ENCODE measurements at places on chromosomes 13 and 19.

GRCh38 chr19:44874317-44874716, 16.7 kb upstream of the TOMM40 start:
- no peaks in the 10 kb centered on the region for H3K4me1 ChIP-seq
- H3K36me3 ChIP-seq: no peaks in the 10 kb centered on the region
- no peak overlapping the region for H3K4me3 ChIP-seq

GRCh38 chr13:25966086-25966485, 85.7 kb downstream of the SHISA2 start:
- no peak overlapping the region for H3K27ac ChIP-seq
- ATAC-seq: no peak
- H3K4me1 ChIP-seq: no peaks in the 10 kb centered on the region
- H3K27me3 ChIP-seq: no peaks in the 10 kb centered on the region
- no peaks in the 10 kb centered on the region for H3K36me3 ChIP-seq
- H3K4me3 ChIP-seq: no peak overlapping the region

DNA sequence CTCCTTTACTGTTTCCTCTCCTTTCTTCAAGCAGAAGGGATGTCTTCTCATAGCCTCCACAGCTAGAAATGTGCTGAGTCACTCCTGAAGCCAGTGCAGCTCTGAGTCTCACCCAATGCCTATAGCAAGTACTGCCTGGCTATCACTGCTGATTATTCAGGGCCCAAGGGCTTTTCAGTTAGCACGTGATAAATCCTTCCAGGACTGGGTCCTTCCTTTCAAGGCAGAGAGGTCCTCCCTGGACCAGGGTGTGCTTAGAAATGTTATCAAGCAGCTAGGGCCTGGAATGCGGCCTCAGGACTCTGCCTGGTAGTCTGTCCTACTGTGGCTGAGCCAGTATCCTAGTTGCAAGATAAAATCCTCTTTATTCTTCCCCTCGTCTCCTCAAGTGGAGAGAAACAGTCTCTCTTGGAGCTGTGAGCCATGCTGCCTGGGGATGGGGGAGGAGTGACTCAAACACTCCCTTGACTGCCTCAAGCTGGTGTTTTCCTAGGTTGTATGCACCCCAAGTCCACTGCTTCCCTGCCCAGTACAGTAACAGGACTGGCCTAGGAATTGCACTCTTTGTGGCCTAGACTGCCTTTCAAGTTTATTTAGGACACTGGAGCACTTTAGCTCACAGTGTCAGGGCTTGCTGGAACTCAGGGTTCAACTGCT, 198.7 kb upstream of the SERP2 start:
- peak overlapping the region; percentile 64 for H3K27ac ChIP-seq
- no peaks in the 10 kb centered on the region for H3K36me3 ChIP-seq
- peak; percentile 53 for ATAC-seq
- H3K4me3 ChIP-seq: no peak overlapping the region

DNA sequence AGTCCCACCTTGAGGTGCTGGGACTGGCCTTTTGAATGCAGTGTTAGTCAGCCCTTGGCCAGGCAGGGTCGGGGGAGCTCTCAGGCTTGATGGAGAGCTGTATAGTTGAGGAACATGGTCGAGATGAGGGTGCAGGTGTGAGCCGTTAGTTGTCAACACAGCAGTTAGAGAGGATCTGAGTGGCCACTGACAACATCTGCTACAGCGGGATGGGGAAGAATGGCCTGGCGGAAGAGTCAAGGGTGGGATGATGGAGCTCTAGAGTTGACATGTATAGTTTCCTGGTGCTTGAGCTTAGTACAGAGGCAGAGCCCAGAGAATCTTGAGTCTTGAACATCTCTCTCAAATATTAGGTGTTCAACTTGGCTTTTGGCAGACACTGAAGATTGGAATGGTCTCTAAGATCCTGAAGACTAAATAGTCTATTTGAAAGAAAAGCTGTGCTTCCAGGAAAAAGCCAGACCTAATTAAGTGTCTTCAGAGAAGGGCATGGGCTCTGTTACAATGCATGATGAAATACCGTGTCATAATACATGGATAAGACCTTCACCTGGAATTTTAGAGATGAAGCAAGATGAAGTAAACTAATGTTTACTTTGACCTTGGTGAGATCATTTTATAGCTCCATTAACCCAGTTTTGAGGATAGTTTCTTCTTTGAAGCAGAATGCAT, 9.7 kb downstream of the PCCA start:
- peaks cover 13% of the 10 kb centered on the region for H3K4me1 ChIP-seq
- ATAC-seq: no peak
- no peak overlapping the region for H3K27ac ChIP-seq
- H3K4me3 ChIP-seq: no peak overlapping the region
- H3K36me3 ChIP-seq: no peaks in the 10 kb centered on the region
- no peaks in the 10 kb centered on the region for H3K27me3 ChIP-seq

- no peak overlapping the region for H3K4me3 ChIP-seq
- no peak overlapping the region for H3K27ac ChIP-seq
- H3K27me3 ChIP-seq: no peaks in the 10 kb centered on the region
- no peak for ATAC-seq
Observed at GRCh38 chr19:37551129-37551993, 43.2 kb downstream of the ZNF571 start.

GRCh38 chr19:58474997-58475713, 997 bp upstream of the ZNF446 start:
- peak overlapping the region; percentile 71 for H3K4me3 ChIP-seq
- no peak for ATAC-seq
- peaks cover 67% of the 10 kb centered on the region for H3K36me3 ChIP-seq

GRCh38 chr19:277131-277530, 14.1 kb downstream of the PLPP2 start:
- peaks cover 10% of the 10 kb centered on the region for H3K36me3 ChIP-seq
- peaks cover 61% of the 10 kb centered on the region for H3K27me3 ChIP-seq
- H3K4me1 ChIP-seq: no peaks in the 10 kb centered on the region
- no peak for ATAC-seq
- H3K27ac ChIP-seq: no peak overlapping the region

- no peaks in the 10 kb centered on the region for H3K4me1 ChIP-seq
- ATAC-seq: no peak
- no peak overlapping the region for H3K4me3 ChIP-seq
- H3K36me3 ChIP-seq: peaks cover 39% of the 10 kb centered on the region
Observed at GRCh38 chr19:50794074-50794875, 4.1 kb downstream of the ACP4 start.

Data from gastroesophageal sphincter (tissue), 4 donors.